ENCODE measurements at places on chromosomes 4 and X.
A peak's percentile ranks its signal among the peaks of the same experiment; 100 is the strongest.

GRCh38 chr4:108205859-108206258, 37.1 kb upstream of the LEF1 start:
- DNase-seq = no peak

- DNase-seq = no peak
Observed at GRCh38 chr4:185998791-185999190, 70.2 kb upstream of the TLR3 start.

- no peak for DNase-seq
Observed at GRCh38 chrX:5397409-5397808, 831.3 kb downstream of the NLGN4X start.

- no peak for DNase-seq
Observed at GRCh38 chr4:30867427-30867826, 147.3 kb downstream of the PCDH7 start.

DNA sequence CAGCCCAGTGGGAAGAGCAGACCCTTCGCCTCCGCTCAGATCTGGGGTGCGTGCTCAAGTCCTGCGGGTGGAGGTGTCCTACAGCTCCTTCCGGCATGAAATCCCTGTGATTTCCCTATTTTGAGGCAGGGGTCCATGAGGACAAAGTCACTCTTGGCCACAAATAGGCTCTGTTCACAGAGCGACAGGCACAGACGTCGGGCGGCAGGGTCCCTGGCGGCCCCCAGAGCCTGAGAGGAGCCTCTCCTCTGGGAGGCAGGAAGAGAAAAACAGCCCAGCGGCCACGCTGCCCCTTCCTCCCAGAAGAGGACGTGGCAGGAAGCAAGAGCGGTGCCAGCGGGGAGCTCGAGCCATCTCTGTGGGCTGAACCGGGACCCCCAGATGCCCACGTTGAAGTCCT, 38.7 kb downstream of the ABLIM2 start:
- no peak for DNase-seq

- no peak for DNase-seq
Observed at GRCh38 chr4:6325788-6326290, 56.2 kb downstream of the WFS1 start.

DNA sequence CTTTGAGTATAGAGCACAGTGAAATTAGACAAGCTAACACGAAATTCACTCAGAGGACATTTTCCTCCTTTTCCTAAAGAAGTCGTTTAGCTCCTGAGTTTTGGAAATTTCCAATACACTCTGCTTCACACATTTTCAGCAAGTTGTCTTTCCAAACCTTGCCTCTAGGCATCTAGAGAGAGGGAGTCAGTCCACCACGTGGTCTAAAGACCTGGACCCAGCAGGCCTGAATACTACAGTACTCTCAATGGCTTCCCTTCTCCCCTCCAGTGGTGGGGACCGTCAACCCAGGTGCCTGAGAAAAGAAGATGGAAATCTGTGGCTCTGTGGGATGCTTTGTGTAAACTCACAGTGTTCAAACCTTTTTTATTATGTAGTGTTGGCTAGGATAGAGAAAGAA, 13.9 kb upstream of the SCML2 start:
- no peak for DNase-seq

GRCh38 chrX:53294024-53294648, 12.8 kb upstream of the IQSEC2 start:
- DNase-seq = no peak

DNA sequence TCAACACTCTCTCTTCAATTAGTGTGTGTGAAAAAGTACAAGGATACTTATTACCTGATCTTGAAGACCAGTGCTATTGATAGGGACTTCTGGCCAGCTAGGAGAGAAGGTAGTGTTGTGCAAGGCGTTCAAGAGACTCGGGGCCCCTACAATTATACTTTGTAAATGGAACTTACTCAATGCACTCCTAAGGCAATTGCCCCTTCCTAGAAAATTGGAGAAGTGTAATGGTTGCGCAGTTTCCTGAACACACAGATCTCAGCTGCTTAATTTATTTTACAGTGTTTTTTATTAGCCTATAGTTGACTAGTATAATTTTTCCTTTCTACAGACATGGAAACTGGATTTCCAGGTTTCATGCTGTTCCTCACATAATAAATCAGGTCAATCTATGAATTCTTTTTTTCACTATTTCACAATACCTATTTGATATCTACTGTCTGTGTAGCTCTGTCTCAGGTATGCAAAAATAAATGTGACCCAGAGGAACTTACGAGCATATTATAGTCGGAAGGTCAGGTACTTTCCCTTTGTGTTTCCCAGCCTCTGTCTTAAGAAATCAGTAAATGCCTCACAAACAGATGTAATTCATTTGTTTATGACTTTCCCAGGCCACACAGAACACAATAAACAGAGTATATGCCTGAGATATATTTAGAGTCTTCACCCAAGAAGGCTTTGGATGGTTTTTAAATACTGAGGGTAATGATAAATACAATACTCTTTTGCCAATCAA, 89.1 kb upstream of the TET2 start:
- DNase-seq = peak; percentile 64

GRCh38 chr4:117385526-117385925, 300.1 kb upstream of the TRAM1L1 start:
- no peak for DNase-seq

- DNase-seq = no peak
Observed at GRCh38 chrX:150410513-150410912, 47.4 kb downstream of the MAMLD1 start.

GRCh38 chr4:139175646-139176301, 1.2 kb downstream of the ELF2 start:
- DNase-seq = peak; percentile 8

- DNase-seq = peak; percentile 86
Observed at GRCh38 chrX:66074920-66075879, 35.3 kb upstream of the VSIG4 start.

DNA sequence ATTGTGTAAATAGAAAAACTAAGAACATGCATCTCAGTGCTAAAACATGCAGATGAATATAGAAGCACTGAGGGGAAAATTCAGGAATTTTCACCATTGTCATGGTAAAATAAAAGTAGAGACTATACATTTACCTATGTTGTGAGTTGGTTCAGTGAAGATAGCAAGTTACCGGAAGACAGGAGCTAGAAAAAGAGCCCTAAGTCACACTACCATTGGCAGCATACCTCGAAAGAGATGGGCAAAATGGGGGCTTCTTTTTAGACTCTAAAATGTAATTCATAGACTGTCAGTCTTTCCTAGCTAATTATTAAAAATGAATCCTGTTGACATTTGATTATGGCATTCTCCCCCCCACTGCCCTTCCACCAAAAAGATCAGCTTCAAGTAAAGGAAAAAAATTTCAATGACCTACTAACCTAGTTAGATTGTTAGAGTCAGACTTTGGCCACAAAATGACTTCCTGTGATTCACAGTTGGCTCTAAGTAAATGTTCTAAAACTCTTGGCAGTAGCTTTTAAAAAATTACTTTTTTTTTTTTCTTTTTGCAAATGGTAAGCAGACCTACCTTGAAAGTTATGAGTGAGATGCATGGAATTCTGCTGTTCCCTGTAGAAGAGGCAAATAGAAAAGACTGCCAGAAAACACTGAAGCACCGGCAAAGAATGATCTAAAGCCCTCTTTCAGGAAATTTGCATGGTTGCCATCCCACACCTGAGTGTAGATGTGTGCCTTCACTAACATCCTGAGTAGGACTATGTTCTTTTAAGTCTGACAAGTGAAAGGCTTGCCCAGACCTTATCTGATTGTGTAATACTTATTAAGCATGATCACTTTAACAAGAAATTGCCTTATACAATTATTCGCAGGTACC, 26.4 kb upstream of the ARSJ start:
- DNase-seq = no peak

DNA sequence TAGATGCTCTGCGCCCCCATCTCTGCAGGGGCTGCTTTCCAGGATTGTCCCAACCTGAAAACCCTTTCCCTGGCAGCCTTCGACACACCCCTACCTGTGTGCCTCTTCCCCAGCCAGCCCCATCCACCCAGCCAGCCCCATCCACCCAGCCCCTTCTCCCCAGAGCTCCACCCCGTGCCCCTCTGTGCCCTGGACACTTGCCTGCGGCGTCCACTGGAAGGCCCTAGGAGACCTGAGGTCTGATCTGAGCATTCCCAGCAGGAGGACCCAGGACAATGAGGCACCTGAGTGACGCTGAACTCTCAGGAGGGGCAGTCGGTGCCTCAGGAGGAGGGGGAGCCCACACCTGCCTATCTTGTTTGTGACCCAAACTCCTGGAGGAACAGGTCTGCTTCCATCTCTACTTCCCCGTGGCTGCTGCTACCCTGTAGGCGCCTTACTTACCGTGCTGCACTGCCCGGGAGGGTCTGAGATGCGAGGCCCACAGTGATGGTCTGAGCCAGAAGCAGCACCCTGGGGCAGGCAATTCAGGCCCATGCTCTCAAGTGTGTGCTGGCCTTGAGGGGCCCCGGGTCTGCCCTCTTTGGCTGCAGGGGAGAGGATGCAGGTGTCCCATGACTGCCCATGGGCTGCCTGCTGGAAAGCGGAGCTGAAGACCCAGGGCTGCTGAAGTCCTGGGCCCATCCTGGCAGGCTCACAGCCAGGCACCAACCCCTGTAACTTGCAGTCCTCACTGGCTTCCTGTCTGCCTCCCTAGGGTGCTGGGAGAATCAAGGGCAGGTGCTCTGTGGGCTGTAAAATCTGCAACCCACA, 4.9 kb downstream of the LRPAP1 start:
- no peak for DNase-seq

- no peak for DNase-seq
Observed at GRCh38 chr4:160129439-160129838, 1026.6 kb downstream of the RAPGEF2 start.

- peak; percentile 3 for DNase-seq
Observed at GRCh38 chr4:37528166-37528885, 157.8 kb downstream of the RELL1 start.

GRCh38 chr4:112075129-112075753, 70.0 kb upstream of the FAM241A start:
- peak; percentile 79 for DNase-seq

- DNase-seq = no peak
Observed at GRCh38 chr4:18185491-18185890, 163.9 kb upstream of the LCORL start.

DNA sequence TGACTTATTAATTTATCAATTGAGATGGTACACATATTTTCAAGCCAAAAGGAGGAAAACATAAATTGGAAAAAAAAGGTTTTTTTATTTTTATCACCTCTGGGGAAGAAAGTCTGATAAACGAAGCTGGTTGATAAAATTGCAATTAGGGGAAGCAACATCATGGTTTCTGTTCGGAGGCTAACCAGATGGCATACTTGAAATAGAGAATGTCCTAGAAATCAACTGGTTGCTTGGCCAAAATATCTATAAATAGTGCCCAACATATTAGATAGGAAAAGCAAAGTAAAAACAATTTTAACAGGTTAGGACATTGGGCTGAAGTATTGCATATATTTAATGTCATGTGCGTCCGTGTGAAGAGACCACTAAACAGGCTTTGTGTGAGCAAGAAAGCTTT, 14.3 kb downstream of the KLKB1 start:
- no peak for DNase-seq

DNA sequence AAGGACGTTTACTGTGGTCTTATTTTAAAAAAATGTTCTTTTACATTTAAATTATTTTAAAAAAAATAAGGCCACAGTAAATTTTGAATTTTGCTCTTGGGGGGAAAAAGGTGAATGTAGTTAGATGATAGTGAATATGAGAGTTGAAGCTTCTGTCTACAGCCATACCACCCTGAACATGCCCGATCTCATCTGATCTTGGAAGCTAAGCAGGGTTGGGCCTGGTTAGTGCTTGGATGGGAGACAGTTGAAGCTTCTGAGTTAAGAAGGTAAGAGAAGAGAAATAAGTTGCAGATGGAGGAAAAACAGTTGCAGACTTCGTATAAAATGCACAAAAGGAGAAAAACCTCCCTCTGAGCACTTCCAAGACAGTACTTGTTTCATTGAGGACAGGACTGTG, 115.6 kb upstream of the NR3C2 start:
- no peak for DNase-seq

- peak; percentile 76 for DNase-seq
Observed at GRCh38 chrX:140065961-140066662, 100.8 kb upstream of the CXorf66 start.

GRCh38 chr4:163482190-163482589, 8.6 kb upstream of the TKTL2 start:
- DNase-seq = peak; percentile 39

- no peak for DNase-seq
Observed at GRCh38 chr4:147826288-147826646, 94.4 kb downstream of the ARHGAP10 start.

GRCh38 chrX:49925176-49925575, 2.8 kb downstream of the CLCN5 start:
- DNase-seq = no peak

DNA sequence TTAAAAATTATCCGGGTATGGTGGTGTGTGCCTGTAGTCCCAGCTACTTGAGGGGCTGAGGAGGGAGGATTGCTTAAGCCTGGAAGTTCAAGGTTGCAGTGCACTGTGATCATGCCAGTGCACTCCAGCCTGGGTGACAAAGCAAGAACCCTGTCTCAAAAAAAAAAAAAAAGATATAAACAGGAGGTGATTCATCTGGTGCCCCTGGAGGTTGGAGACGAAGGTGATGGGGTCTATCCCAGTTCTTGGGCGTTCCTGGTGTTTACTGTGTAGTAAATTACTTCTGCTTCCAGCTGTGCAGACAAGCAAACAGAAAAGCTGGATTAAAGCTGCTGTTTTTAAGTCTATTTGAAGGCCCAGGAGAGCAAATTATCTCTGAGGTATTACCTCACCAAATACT, 19.9 kb downstream of the GPKOW start:
- DNase-seq = no peak

DNA sequence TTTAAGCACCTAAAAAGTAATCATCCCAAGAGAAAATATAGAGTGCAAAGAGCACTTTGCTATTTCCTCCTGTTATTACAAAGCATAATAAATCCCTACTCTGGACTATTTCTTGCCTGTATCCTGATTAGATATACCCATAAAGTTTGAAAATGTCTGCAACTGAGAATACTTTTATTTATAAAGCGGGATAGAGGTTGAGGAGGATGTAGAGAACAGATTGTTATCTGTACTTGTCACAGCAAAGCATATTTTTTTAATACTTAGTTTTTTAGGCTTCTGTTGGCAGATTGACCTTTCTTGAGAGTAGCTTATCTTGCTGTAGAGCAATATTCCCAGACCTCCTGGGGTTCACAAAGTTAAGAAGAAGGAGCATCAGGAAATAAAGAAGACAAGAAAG, 396.1 kb downstream of the KCNIP4 start:
- no peak for DNase-seq

DNA sequence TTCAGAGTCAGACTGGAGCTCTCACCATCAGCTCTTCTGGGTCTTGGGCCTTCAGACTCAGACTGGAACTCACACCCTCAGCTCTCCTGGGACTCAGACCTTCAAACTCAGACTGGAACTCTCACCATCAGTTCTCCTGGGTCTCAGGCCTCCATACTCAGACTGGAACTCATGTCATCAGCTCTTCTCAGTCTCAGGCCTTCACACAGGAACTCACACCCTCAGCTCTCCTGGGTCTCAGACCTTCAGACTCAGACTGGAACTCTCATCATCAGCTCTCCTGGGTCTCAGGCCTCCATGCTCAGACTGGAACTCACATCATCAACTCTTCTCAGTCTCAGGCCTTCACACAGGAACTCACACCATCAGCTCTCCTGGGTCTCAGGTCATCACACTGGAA, 147.2 kb upstream of the MXRA5 start:
- DNase-seq = no peak

- no peak for DNase-seq
Observed at GRCh38 chr4:139658586-139659382, 6.8 kb upstream of the MGST2 start.

- peak; percentile 6 for DNase-seq
Observed at GRCh38 chrX:104565791-104566680, at the start of gene IL1RAPL2. Gene IL1RAPL2, plus strand, starts transcription at chrX:104566199.

Measured in suppressor macrophage (primary cell).